ENCODE measurements at places on chromosomes 1 and 21.
A peak's percentile ranks its signal among the peaks of the same experiment; 100 is the strongest.

DNA sequence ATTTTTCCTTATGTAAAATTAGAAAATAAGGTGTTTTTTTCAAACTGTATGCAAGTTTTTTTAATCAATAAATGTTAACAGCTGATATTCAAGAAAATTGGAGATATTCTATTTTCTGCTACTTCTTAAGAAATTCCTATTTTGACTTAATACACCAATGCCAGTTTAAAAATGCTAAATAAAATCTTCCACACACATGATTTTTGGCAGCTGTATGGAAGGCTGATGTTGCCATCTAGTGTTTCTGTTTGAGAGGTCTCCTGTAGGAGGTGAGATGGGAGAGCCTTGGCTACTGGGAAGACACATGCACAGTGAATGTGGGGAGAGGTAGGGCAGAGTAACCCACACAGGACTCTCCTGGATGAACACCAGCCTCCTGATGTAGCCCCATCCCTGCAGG, 29.2 kb upstream of the OR2B11 start:
- DNase-seq = no peak
- no peaks in the 10 kb centered on the region for H3K4me1 ChIP-seq
- H3K4me3 ChIP-seq = no peak overlapping the region
- H3K36me3 ChIP-seq = no peaks in the 10 kb centered on the region
- no peak overlapping the region for H3K27ac ChIP-seq
- H3K27me3 ChIP-seq = peaks cover 22% of the 10 kb centered on the region

DNA sequence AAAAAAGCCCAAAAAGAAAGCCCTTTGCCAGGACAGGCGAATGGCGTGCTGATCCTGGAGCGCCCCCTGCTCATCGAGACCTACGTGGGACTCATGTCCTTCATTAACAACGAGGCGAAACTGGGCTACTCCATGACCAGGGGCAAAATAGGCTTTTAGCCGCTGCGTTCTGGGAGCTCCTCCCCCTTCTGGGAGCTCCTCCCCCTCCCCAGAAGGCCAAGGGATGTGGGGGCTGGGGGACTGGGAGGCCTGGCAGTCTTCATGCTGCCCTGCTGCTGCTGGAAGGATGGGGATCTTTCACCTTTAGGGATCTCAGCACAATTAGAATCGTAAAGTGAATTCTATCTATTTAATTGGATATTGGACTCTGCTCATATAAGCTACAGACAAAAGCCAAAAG, 3.6 kb downstream of the TPRG1L start:
- peaks cover 14% of the 10 kb centered on the region for H3K4me1 ChIP-seq
- no peaks in the 10 kb centered on the region for H3K36me3 ChIP-seq
- DNase-seq = no peak
- H3K27ac ChIP-seq = no peak overlapping the region
- H3K27me3 ChIP-seq = no peaks in the 10 kb centered on the region

GRCh38 chr1:44693900-44694299, 19.4 kb downstream of the ARMH1 start:
- peaks cover 3% of the 10 kb centered on the region for H3K27me3 ChIP-seq
- no peak overlapping the region for H3K27ac ChIP-seq
- H3K36me3 ChIP-seq = peaks cover 8% of the 10 kb centered on the region
- H3K4me3 ChIP-seq = no peak overlapping the region

- no peak overlapping the region for H3K4me3 ChIP-seq
- peaks cover 4% of the 10 kb centered on the region for H3K4me1 ChIP-seq
- H3K36me3 ChIP-seq = peaks cover 12% of the 10 kb centered on the region
- H3K27ac ChIP-seq = no peak overlapping the region
- DNase-seq = no peak
Observed at GRCh38 chr1:222876182-222876581, 61.3 kb downstream of the DISP1 start.

DNA sequence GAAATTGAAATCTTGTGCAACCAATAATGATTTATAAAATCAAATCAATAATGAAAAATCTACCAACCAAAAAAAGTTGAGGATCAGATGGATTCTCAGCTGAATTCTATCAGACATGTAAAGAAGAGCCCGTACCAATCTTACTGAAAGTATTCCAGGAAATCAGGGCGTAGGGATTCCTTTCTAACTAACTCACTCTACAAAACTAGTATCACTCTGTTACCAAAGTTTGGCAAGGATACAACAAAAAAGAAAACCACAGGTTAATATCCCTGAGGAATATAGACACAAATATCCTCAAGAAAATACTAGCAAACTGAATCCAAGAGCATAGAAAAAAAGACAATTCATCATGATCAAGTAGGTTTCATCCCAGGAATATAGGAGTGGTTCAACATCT, 52.8 kb upstream of the ADGRL4 start:
- H3K4me3 ChIP-seq = no peak overlapping the region
- no peaks in the 10 kb centered on the region for H3K27me3 ChIP-seq
- no peak for DNase-seq
- no peaks in the 10 kb centered on the region for H3K4me1 ChIP-seq
- no peaks in the 10 kb centered on the region for H3K36me3 ChIP-seq

- H3K4me3 ChIP-seq = no peak overlapping the region
- no peak for DNase-seq
- peaks cover 5% of the 10 kb centered on the region for H3K4me1 ChIP-seq
- H3K27me3 ChIP-seq = no peaks in the 10 kb centered on the region
- H3K36me3 ChIP-seq = peaks cover 14% of the 10 kb centered on the region
- no peak overlapping the region for H3K27ac ChIP-seq
Observed at GRCh38 chr1:220579317-220579716, 51.4 kb downstream of the MARK1 start.

DNA sequence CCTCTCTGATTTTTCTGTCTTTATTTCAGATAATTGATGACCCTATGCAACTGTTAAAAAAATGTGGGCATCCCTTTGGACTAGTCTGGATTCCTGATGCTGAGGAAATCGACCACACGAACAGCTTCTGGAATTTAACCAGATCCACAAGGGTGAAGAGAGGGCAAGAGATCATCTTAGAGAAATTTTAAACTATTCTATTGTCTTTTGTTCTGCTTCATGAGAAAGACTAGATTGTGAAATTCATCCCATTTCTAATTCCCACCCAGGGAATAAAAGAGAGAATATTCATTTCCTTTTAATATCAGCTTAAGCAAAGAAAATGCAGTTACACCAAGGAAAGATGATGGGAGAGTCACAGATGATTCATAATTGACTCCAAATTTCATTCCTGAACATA, 71.8 kb downstream of the DUSP10 start:
- H3K27ac ChIP-seq = no peak overlapping the region
- no peak for DNase-seq
- H3K4me1 ChIP-seq = peaks cover 8% of the 10 kb centered on the region
- no peaks in the 10 kb centered on the region for H3K36me3 ChIP-seq
- peaks cover 7% of the 10 kb centered on the region for H3K27me3 ChIP-seq

- H3K4me1 ChIP-seq = peaks cover 7% of the 10 kb centered on the region
- H3K36me3 ChIP-seq = no peaks in the 10 kb centered on the region
- DNase-seq = no peak
Observed at GRCh38 chr1:172517081-172517480, 15.9 kb upstream of the SUCO start.

DNA sequence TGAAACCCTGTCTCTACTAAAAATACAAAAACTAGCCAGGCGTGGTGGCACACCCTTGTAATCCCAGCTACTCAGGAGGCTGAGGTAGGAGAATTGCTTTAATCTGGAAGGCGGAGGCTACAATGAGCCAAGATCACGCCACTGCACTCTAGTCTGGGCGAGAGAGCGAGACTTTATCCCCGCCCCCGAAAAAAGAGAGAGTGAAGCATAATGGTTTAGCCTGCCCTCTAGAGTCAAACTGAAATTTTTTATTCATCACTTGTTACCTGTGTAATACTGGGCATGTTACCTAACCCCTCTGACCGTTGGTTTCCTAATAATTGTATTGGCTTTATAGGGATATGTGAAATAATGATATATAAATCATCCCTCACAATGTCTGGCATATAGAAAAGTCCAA, 18.8 kb downstream of the GPR52 start:
- no peaks in the 10 kb centered on the region for H3K27me3 ChIP-seq
- no peak for DNase-seq
- no peaks in the 10 kb centered on the region for H3K4me1 ChIP-seq

- peak; percentile 79 for DNase-seq
- H3K27me3 ChIP-seq = no peaks in the 10 kb centered on the region
- peaks cover 24% of the 10 kb centered on the region for H3K4me1 ChIP-seq
Observed at GRCh38 chr21:33403786-33404585, 773 bp downstream of the IFNGR2 start.

- peaks cover 29% of the 10 kb centered on the region for H3K27me3 ChIP-seq
- H3K4me3 ChIP-seq = no peak overlapping the region
- H3K4me1 ChIP-seq = peaks cover 10% of the 10 kb centered on the region
- no peaks in the 10 kb centered on the region for H3K36me3 ChIP-seq
- no peak overlapping the region for H3K27ac ChIP-seq
- DNase-seq = no peak
Observed at GRCh38 chr1:18396247-18396980, 84.3 kb upstream of the KLHDC7A start.

- H3K4me3 ChIP-seq = no peak overlapping the region
- H3K27me3 ChIP-seq = no peaks in the 10 kb centered on the region
- no peaks in the 10 kb centered on the region for H3K36me3 ChIP-seq
- H3K4me1 ChIP-seq = no peaks in the 10 kb centered on the region
- DNase-seq = no peak
Observed at GRCh38 chr1:60162936-60163335, 89.4 kb upstream of the C1orf87 start.

Data from type B pancreatic cell (in vitro differentiated cells).